Femur (tissue), 1 donor: ENCODE measurements at places on chromosomes 1 and 21.

DNA sequence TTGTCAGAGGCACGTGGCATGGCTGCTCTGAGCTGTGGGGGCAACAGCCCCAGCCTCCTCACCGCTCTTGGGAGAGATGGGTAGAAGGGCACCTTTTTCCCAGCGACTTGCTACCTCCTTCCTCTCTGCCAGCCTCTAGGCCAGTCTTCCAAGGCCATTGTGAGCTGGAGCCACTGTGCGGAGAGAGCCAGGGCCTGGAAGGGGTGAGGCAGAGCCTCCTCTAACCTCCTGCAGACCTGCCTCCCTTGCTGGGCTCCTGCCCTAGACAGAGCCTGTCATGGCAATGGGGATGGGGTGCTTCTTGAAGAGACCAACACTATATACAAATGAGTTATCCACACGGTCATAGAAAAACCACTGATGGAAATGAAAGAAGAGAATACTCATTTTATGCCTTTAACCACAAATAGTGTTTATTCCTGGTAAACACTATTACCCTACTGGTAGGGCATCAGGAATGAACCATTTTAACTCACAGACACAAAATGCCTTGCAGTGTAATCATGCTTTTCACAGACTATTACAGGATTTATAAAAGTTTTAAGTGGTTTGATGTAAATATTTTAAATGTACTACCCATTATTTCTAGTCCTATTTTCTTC, 5.0 kb upstream of the IGFN1 start:
- DNase-seq: no peak

DNA sequence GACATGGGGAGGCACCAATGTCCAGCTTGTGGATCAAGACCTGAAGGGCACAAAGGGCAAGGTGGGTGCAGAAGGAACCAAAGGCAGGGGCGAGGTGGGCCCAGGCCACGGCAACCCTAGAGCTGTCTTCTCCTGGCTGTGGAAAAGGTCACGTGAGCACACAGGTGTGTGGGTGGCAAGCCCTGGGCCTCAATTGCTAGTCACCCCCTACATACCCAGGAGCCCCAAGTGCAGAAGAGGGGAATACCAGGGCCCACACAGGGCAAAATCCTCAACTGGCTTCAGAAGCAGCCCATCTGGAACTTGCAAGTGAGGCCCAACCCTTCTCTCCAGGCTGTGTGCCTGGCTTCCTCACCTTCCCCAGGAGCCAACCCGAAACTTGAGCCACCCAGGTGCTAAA, 25.6 kb downstream of the ZBTB17 start:
- DNase-seq: no peak

DNA sequence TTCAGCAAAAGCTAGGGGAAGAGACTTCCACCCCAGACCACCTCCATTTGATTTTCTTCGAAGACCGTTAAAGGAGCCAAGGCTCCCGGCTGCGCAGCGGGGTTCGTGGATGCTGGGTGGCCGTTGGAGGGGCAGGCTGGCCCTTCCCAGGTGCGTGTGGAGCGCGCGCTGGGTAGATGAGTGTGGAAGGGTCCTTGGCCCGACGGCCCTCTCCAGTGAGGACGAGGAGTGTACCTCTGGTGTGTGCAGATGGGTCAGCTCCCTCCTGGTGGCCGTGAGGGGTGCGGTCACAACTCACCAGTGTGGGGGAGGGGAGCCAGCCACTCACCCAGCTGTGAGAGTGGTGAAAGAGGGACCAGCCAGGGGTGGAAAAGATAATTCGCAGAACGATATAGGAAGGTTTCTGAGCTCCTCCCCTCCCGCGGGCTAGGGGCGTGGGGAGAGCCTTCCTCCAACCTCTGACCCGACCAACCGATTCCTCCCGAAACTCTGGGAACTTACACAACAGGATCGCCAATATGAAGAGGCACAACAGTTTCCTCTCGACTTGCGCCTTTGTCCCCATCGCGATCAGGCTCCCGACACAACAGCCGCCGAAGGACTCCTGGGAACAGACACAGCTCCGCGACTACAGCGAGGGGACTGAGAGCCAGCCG, at the start of gene F11R:
F11R (minus strand) TSS at position 644 of the 656 bp plus-strand sequence; CDS start at position 565, 79 bp downstream.
- DNase-seq: no peak

DNA sequence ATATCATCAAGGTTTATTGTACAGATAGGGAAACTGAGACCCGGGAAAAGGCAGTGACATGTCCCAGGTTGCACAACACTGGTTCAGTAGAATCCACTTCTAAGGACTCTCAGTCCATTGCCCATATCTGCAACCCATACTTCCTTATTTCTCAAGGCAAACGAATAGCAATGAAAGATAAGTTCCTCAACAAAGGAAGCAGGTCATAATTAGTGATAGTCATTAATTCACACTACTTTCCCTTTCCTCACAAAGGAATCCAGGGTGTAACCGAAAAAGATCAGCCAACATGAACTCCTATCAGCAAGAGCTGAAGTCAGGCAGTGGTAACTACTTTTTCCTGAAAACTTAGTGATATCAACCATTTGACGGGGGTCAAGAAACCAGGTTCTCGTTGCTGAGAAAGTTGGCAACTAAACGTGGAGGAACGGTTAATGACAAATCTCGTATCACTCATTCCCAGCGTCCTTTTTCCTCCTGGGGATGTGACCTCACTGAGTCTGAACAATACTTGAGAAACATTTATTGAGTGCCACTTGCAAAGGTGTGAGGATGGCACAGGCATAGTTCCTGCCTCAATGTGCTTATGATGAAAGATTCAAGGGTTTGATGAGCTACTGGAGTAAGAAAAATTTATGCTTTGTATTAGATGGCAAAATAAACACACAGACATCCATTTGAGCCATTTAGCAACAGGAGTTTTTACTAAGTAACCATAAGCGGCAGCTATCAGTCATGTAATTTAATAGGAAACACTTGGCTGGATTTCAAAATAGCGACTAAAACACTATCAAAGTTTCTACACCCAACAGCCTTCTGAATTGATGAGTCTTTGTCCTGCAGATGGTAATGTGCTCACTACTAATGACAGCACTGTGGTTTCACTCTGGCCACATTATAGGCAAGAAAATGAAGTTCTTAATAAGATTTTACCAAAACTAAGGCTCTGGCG, 82.3 kb downstream of the PLPP3 start:
- no peak for DNase-seq

DNA sequence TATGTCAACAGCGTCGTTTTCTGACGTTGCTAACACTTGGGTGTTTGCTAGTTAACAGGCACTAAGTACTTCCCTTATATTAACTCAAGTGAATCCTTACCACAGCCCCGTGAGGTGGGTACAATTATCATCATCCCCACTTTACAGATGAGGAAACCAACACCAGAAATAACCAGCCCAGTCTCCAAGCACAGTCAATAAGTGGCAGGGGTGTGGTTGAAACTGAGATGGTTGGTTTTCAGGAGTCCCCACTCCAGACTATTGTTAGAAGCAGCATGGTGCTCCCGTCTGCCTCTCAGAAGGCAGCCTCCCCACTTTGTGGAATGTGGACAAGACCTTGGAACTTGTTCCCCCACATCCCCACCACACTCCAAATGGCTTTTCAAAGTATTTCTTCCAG, 45.7 kb upstream of the ACOT11 start:
- DNase-seq: no peak

DNA sequence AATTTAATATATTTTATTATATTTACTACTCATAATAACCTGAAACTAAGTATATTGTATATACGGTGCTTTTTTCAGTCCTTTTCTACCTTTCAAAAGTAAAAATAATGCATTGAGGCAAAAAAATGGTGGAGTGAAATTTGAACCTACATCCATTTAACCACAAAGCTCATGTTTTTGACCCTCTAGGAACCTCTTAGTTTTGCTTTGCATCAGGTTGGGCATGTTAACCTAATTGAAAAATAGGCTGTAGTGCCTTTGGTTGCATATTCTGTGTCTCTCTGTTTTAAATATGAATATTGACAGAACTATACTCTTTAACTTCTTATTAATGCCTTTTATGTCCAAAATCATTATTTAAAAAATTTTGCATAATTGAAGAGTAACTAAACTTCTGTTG, 3.8 kb downstream of the SGIP1 start:
- DNase-seq: no peak

DNA sequence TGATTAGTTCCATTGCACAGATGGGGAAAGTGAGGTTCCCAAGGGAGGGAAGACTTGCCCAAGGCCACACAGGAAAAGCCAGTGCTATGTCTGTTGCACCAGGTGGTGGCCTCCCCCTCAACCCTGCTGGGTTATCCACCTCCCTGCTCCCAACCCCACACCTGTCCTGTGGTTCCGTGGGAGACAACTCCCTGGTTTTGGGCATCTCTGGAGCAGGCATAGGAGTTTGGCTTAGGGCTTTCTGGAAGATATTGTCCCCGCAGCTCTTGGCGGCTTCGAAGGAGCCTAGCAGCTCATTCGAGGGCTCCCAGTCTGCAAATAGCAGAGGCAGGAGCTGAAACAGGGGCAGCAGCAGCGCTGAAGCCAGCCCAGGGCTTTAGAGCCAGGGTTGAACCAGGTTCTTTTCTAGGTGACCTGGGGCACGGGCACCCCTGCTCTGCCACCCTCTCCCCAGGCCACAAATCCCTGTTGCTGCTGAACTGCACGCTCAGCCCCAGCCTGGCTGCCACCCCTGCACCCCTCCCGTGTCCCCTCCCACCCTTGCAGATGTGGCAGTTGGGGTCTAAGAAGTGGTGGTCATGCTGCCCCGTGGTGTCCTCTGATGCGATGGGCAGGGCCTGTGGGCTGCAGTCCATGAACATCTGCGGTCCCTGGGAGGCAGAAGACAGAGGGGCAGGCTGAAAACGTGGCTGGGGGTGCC, 22.1 kb downstream of the SPOCD1 start:
- DNase-seq: peak; percentile 21

- no peak for DNase-seq
Measured at GRCh38 chr1:232551386-232551785, 78.5 kb downstream of the SIPA1L2 start.

GRCh38 chr1:186060226-186060625, 314.8 kb downstream of the TPR start:
- no peak for DNase-seq

- DNase-seq: no peak
Measured at GRCh38 chr1:163692266-163692665, 370.5 kb downstream of the NUF2 start.

DNA sequence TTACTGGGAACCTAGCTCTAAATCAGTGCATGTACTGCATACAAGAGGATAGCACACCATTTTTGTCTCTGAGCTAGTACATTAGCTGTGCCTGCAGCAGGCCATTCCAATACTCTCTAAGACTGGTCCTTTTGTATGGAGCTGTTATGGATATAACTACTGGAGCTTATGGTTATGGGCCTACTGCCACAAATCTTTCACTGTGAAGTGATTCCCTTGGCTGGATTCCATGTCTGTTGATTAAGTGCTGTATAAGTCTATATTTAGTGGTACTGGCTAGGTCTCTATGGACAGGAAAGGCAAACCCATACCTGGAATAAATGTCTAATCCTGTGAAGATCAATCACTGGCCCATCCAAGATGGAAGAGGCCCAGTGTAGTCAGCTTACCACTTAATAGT, 12.0 kb downstream of the ZFYVE9 start:
- no peak for DNase-seq

DNA sequence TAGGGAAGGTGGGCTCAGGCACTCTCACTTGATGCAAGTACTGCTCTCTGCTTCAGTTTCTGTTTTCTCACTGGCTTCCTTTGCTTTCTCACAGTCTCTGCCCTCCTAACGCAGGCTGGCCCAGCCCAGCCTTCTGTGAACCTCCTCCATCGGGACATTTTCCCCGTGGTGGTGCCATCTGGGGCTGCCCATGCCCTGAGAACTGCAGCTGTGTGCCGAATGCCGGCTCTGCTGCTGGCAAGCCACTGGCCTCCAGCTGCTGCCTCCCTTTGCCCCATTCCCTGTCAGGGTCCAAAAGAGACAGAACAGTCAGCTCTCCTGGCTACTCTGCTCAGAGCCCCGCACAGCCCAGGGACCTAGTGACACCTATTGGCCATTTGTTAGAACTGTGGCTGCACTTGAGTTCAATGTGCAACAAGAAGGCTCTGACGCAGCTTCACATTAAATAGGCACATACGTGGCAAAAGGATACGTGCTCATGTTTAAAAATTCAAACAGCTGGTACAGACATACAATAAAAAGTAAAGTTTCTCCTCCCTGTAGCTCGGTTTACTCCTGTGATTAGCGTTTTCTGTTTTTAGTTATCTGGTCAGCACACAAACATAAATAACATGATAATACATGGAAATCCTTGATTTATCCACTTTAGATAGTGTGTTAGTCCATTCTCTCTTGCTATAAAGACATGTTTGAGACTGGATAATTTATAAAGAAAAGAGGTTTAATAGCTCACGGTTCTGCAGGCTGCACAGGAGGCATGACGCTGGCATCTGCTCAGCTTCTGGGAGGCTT, 46.6 kb downstream of the FCRL5 start:
- DNase-seq: peak; percentile 54

- DNase-seq: peak; percentile 52
Measured at GRCh38 chr1:63662056-63662836, 69.0 kb downstream of the PGM1 start.

- no peak for DNase-seq
Measured at GRCh38 chr1:71351438-71351837, 270.6 kb upstream of the ZRANB2 start.

- DNase-seq: no peak
Measured at GRCh38 chr1:66372522-66373101, 161.3 kb upstream of the SGIP1 start.

DNA sequence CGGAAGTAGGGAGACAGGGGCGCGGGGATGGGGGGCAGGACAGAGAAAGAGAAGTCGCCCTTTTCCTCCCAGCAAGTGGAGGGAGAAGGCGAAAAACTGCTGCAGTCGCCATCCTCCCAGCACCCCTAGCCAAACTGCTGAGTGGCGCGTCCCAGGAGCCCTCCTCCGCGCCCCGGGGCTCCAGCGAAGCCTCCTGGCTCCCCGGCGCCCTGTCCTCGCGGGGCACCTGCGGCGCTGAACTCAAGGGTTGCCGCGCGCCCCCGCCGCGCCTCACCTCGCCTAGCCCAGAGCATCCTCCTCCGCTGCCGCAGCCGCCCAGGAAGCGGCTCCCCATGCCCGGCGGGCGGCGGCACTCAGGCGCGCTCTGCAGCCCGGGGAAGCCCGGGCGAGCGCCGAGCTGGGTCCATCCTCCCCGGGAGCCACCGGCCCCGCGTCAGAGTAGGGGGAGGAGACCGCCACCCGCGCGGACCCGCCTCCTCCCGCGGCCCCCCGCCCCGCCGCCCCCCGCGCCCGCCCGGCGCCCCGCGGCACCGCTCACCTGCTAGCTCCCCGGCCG, at the start of gene DAB1:
DAB1 (minus strand) TSS at position 405 of the 556 bp plus-strand sequence. CDS start 133,030 bp downstream, outside the sequence.
- DNase-seq: peak; percentile 16

DNA sequence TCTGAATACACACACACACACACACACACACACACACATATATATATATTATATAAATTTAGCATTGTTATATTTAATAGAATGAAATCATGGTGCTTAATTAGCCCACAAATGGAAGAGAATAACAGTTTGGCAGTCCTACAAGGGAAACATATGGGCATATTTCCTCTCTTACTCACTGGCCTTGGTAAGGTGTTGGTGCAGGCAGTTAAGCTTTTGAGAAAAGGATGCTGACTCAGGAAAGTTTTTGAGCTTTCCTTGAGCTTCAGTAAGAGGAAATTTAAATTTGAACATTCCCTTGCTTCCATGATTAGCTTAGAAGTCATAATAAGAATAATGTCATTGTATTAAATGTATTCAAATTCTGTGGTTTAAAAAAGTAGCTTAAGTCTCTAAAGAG, 37.0 kb upstream of the B3GALT5 start:
- DNase-seq: no peak
